ENCODE measurements at places on chromosomes 4 and X. TPM values are rescaled to one million over a fixed set of nuclear protein-coding genes. Genes with fewer than 3 reads are reported as not detected.

FAM9C gene
- 0.14 TPM for total RNA-seq

VEGFC gene
- total RNA-seq = not detected

NKAP gene
- 5.6 TPM for total RNA-seq

SMIM31 gene
- 1.9 TPM for total RNA-seq

DCUN1D4 gene
- total RNA-seq = 36.4 TPM

TSPAN7 gene
- total RNA-seq = 111 TPM

DNA sequence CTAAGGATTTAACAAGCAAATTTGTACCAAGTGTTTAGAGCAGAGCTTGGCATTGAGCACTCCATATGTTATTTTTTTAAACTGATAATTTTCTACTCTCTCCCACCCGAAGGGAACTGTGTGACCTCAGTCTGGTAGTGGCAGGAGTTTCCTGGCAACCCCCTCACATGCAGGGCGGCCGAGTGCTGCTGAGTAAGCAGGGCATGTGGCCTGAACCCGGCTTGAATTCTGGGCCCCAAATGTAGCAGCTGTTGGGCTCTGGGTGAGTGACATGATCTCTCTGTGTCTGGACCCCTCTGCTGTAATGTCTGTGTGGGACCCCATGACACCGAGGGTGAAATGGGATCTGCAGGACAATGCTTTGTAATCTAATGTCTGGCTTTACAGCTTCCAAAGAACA is 13.6 kb upstream of the C4orf50 start:
- DNase-seq = no peak

DNA sequence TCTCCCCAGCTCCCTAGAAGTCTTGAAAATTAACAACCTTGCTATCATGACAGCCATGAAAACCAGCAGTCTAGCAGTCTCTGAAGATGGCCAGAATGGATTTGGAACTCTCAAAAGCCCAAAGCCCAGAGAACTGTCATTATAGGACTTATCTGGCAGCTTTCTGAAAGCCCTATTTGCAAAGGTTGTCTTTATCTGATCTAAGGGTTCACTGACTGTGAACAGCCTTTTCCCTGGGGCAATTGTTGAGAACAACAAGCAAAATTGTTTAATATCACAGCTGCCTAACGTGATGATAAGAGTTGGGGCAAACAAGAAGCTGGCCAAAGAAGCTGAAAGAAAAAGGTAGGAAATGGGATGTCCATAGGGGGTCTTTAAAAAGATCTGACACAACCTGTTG is 20.9 kb upstream of the KLHL8 start:
- no peak for DNase-seq

DNA sequence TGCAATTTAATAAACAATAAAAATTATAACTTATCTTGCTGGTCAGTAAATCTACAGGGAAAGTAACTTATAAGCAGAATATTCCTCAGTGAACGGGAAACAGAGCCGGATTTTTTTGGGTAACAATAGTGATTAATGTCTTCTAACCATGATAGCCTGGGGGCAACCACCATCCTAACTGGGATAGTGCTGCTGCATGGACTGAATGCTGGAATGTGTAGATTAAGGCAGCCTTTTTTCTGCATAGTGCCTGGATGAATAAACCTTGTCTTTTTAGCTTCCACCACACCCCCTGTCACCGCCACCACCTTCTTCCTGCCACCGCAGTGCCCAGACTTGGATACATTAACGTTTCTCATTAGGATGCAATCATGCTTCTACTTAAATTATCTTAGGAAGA is 83.6 kb upstream of the LNX1 start:
- DNase-seq = no peak

DNA sequence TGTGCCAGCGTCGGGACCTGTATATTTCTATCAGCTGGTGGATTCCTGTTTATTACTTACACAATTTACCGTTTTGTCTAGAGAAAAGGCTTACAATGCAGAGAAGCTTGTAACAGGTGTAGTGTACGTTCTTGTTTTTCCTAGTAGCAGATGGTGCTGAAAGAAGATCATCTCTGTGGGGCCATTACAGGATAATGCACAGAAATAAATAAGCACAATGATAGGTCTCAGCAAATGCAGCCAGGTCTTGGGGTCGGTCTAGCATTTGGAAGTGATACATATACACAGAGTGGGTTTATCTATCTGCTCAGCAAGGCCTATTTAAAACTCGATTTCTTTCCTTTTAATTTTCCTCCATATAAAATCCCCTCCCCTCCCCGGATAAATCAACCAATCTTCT is 180.9 kb upstream of the LCORL start:
- DNase-seq = no peak

- DNase-seq = no peak
Observed at GRCh38 chr4:56077676-56078075, 128.9 kb downstream of the CEP135 start.

GRCh38 chr4:151806511-151806927 is 45.7 kb upstream of the GATB start:
- no peak for DNase-seq

Measured in transverse colon (tissue), 4 donors.